ENCODE measurements at places on chromosomes 7 and 10. TPM values are rescaled to one million over a fixed set of nuclear protein-coding genes. Genes with fewer than 3 reads are reported as not detected.

Gene SPAG6
- not detected for total RNA-seq

DNA sequence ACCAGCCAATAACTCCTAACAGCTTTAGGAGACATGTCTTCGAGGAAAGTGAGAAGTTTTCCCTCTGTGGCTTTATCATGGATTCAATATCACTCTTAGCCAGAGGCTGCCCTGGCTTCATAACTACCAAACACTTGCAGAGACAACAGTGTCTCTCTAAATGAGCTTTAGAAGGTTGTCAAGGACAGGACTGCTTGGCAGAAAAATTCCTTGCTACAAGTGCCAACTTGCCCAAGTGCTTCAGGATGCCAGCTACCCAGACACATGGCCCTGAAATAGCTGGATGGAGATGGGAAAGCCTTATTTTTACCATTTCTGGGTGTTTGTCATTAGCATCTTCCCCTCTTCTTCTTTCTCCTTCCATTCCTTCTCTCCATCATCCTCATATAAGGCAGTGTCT lies 137.1 kb upstream of the MDFIC start:
- peaks cover 8% of the 10 kb centered on the region for H3K4me1 ChIP-seq
- H3K27ac ChIP-seq: no peak overlapping the region
- no peak overlapping the region for H3K4me3 ChIP-seq
- DNase-seq: no peak

Gene STYXL1
- 23.5 TPM for total RNA-seq

DNA sequence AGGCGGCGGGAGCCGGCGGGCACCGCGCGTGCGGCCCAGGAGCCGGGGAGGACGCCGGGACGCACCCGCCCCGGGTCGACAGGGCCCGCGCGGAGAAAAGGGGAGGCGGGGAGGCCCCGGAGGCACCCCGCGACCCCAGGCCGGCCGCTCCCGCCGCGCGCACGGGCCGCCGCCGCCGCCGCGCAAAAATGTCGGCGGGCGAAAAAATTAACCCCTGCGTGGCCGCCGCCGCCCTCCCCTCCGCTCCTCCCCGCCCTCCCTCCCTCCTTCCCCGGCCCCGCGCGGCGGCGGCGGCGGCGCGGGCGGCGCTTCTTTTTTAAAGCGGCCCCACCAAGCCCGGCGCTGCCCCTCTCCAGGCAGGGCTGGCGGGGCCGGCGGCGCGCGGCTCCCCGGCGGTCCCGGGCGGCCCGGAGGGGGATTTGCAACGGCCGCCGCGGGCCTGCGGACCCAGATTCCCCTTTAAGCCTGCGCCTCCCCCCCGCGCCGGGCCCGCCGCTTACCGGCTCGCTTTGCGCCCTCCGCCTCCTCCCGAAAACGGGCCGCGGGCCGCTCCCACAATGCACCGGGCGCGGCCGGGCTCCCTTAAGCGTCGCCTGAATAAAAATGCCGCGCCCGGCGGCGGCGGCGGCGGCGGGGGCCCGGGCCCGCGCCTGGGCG lies 465 bp downstream of the SEPHS1 start:
- no peak for DNase-seq
- peaks cover 17% of the 10 kb centered on the region for H3K27me3 ChIP-seq
- H3K36me3 ChIP-seq: peaks cover 2% of the 10 kb centered on the region
- H3K4me1 ChIP-seq: peaks cover 40% of the 10 kb centered on the region
- H3K4me3 ChIP-seq: no peak overlapping the region

DNA sequence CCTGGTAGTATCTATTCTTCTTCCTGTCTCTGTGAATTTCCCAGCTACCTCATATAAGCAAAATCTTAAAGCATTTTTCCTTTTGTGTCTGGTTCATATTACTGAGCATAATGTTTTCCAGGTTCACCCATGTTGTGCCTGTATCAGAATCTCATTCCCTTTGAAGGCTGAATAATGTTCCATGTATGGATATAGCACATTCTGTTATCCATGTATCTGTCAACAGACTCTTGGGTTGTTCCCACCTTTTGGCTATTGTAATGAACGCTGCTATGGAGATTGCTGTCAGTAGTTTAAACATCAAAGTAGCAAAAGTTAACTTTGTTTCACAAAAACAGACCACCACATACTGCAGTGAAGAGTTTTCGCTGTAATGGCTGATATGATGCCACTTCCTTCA lies 99.9 kb downstream of the NSUN6 start:
- H3K4me1 ChIP-seq: no peaks in the 10 kb centered on the region
- DNase-seq: no peak
- H3K4me3 ChIP-seq: no peak overlapping the region

Gene MSS51
- total RNA-seq: 1.4 TPM

Gene TLX1
- not detected for total RNA-seq

DNA sequence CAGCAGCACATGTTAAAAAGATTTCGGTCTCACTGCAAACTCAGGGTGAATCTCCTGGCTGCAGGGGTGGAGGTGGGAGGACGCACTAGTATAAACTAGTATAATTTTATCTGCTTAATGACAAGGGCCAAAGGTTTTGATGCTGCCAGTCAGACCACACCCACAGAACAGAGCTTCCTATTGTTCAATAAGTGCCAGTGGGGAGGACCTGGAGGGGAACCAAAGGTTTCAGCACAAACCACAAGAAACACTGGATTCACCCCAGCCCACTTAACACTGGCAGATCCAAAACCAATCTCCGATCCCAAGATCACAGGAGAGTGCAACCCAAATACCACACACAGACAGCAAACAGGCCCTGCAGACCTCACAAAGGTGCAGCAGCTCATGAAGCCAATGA lies 6.6 kb downstream of the VOPP1 start:
- no peaks in the 10 kb centered on the region for H3K36me3 ChIP-seq
- no peak overlapping the region for H3K4me3 ChIP-seq
- peaks cover 57% of the 10 kb centered on the region for H3K4me1 ChIP-seq
- no peak for DNase-seq
- H3K27me3 ChIP-seq: no peaks in the 10 kb centered on the region
- no peak overlapping the region for H3K27ac ChIP-seq

Gene ADCYAP1R1
- total RNA-seq: not detected

- no peak overlapping the region for H3K4me3 ChIP-seq
- no peaks in the 10 kb centered on the region for H3K4me1 ChIP-seq
- H3K27me3 ChIP-seq: no peaks in the 10 kb centered on the region
These were observed 7.7 kb downstream of the ACSM6 start for GRCh38 chr10:95201736-95202135.

GRCh38 chr7:90613088-90613498 lies 17.0 kb downstream of the CDK14 start:
- peaks cover 20% of the 10 kb centered on the region for H3K4me1 ChIP-seq
- H3K36me3 ChIP-seq: peaks cover 3% of the 10 kb centered on the region
- peak overlapping the region; percentile 83 for H3K27ac ChIP-seq
- no peaks in the 10 kb centered on the region for H3K27me3 ChIP-seq
- DNase-seq: no peak

- H3K36me3 ChIP-seq: peaks cover 18% of the 10 kb centered on the region
- H3K27ac ChIP-seq: peak overlapping the region; percentile 9
- no peaks in the 10 kb centered on the region for H3K27me3 ChIP-seq
- no peak overlapping the region for H3K4me3 ChIP-seq
- H3K4me1 ChIP-seq: peaks cover 9% of the 10 kb centered on the region
These were observed 80.0 kb upstream of the DDC start for GRCh38 chr7:50645186-50645585.

Gene VSTM4
- 6.4 TPM for total RNA-seq

- no peaks in the 10 kb centered on the region for H3K36me3 ChIP-seq
- no peak overlapping the region for H3K4me3 ChIP-seq
- DNase-seq: no peak
- no peaks in the 10 kb centered on the region for H3K27me3 ChIP-seq
- no peaks in the 10 kb centered on the region for H3K4me1 ChIP-seq
These were observed 313.3 kb downstream of the ACTR3B start for GRCh38 chr7:153072806-153073205.

DNA sequence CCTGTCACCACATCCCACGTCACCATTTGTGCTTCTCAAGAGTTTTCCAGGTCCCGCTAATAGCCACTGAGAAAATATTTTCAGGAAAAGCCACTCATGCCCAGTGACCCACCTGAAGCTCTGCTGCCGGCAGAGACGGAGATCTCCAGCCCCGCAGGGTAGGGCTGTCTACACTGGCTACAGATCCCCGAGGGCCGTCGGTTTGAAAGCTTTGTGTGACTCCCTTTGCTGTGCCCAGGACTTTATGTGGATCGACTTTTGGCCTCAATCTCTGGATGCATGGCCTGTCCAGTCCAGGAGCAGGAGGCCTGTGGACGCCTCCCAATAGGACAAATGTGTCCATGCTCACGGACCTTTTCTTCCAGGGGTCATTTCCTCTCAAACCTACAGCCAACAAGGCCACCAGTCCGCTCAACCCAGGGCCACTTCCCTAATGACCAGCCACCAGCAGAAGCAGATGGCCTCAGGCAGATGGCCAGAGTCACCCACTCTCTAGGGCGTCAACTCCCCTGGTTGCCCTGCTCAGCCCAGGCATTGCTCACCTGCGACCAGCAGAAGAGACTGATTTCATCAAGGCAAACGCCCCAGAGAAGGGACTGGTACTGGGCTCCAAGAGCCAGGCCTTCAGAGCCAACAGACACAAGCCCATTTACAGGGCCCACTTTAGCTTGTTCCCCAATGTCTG lies 76.4 kb downstream of the OAT start:
- peaks cover 3% of the 10 kb centered on the region for H3K36me3 ChIP-seq
- no peaks in the 10 kb centered on the region for H3K27me3 ChIP-seq
- no peak overlapping the region for H3K27ac ChIP-seq
- no peak overlapping the region for H3K4me3 ChIP-seq

- peak overlapping the region; percentile 26 for H3K4me3 ChIP-seq
- peak overlapping the region; percentile 86 for H3K27ac ChIP-seq
- H3K27me3 ChIP-seq: no peaks in the 10 kb centered on the region
- H3K36me3 ChIP-seq: peaks cover 6% of the 10 kb centered on the region
- H3K4me1 ChIP-seq: peaks cover 39% of the 10 kb centered on the region
- DNase-seq: no peak
These were observed 102.5 kb downstream of the CD36 start for GRCh38 chr7:80740778-80741545.

Gene PNLIP
- not detected for total RNA-seq

GRCh38 chr7:88291398-88292173 lies 15.1 kb downstream of the STEAP4 start:
- no peaks in the 10 kb centered on the region for H3K27me3 ChIP-seq
- H3K4me3 ChIP-seq: no peak overlapping the region
- H3K36me3 ChIP-seq: no peaks in the 10 kb centered on the region
- no peak overlapping the region for H3K27ac ChIP-seq
- H3K4me1 ChIP-seq: peaks cover 5% of the 10 kb centered on the region

DNA sequence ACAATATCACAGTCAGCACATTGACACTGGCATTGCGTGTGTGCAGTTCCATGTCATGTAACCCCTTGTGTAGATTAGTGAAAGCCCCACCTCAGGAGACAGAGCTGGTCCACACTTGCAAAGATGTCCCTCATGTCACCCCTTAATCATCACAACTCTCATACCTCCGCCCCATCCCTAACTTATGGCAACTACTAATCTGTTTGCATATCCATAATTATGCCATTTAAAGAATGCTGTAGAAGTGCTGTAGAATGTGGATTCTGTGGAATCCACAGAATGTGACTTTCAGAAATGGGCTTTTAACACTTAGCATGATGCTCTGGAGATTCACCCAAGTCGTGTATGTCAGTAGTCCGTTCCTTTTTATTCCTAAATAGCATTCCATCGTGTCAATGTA lies 102.8 kb upstream of the VSTM2A start:
- H3K4me1 ChIP-seq: no peaks in the 10 kb centered on the region
- no peaks in the 10 kb centered on the region for H3K27me3 ChIP-seq
- no peak for DNase-seq
- no peaks in the 10 kb centered on the region for H3K36me3 ChIP-seq
- H3K27ac ChIP-seq: no peak overlapping the region

GRCh38 chr10:91197127-91197526 lies 23.3 kb upstream of the PCGF5 start:
- no peaks in the 10 kb centered on the region for H3K36me3 ChIP-seq
- DNase-seq: no peak
- H3K4me3 ChIP-seq: no peak overlapping the region

DNA sequence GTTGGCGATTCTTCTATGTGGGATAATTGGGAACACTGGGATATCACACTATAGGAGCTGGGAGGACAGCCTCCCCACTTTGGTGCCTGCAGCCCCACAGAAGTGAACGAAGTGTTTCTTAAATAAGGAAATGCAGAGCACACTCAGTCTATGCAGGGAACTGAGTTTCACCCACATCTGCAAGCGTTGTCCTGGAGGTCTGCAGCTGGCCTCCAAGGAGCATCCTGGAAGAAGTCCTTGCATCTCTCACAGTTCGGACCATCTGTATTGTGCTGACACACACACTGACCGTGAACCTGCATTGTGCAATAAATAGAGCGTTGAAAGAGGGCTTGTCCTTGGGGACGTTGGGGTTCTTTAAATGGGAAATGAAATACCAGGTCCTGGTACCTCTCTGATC lies 25.8 kb downstream of the LAMB4 start:
- H3K27me3 ChIP-seq: no peaks in the 10 kb centered on the region
- no peaks in the 10 kb centered on the region for H3K4me1 ChIP-seq
- no peaks in the 10 kb centered on the region for H3K36me3 ChIP-seq

Gene AKR1C2
- total RNA-seq: 0.26 TPM

DNA sequence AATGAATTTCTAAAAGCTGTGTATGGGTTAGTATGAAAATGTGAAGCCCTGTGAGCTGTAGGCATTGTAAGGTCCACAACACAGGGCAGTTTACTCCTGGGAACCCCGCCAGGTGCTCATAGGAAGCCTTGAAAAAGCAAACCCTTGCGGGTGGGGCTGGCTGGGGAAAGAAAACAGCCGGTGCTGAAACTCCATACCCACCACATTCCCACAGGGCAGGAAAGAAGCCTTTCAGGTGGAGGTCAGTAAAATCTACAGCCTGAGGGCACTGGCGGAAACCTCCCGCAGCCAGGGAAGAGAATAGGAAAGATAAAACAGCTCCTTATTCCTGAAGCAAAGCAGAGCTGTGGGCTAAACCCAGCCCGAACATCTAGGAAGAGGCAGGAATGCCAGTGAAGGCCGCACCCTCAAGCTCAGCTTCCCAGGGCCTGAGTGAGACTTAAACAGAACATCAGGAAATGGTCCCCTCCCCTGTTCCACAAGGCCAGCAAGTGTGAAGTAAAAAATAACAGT lies 34.7 kb downstream of the PODXL start:
- DNase-seq: peak; percentile 49
- H3K36me3 ChIP-seq: no peaks in the 10 kb centered on the region
- peak overlapping the region; percentile 79 for H3K27ac ChIP-seq
- H3K4me3 ChIP-seq: no peak overlapping the region
- H3K4me1 ChIP-seq: peaks cover 43% of the 10 kb centered on the region

- H3K27me3 ChIP-seq: no peaks in the 10 kb centered on the region
- no peak overlapping the region for H3K27ac ChIP-seq
- H3K4me1 ChIP-seq: peaks cover under 1% of the 10 kb centered on the region
These were observed 343.9 kb downstream of the SORCS1 start for GRCh38 chr10:106820579-106820978.

Gene PIK3CG
- not detected for total RNA-seq

DNA sequence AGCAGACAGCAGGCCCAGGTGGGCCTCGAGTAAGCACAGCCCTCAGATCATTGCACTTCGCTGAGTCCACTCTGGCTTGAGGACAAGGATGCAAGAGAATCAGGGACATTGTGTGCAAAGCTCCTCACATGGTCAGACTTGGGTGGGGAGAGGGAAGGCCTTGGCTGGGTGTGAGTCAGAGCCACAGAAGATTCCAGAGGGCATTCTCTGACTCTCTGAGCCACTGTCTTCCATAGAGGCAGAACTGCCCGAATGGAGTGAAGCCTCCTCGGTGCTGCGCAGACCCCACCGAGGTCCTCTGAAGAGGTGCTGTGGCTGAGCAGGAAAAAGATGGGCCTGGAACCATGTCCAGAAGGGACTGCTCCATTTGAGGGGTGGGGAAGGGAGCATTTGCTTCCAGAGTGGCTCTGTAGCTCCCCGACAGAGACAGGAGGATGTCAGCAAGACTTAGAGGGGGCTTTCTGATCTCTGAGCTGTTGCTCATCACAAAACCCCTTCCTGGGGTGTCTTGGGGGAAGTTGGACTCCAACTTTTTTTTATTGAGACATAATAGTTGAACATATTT lies 120.8 kb downstream of the PTPN20 start:
- no peaks in the 10 kb centered on the region for H3K4me1 ChIP-seq
- no peak overlapping the region for H3K27ac ChIP-seq
- H3K27me3 ChIP-seq: peaks cover 4% of the 10 kb centered on the region
- DNase-seq: no peak
- H3K4me3 ChIP-seq: no peak overlapping the region

All from chondrocyte (in vitro differentiated cells).